ENCODE measurements at places on chromosomes 12 and 14.

- no peak for DNase-seq
Measured at GRCh38 chr12:6093764-6094163, 30.7 kb downstream of the VWF start.

- no peak for DNase-seq
Measured at GRCh38 chr12:124853781-124854636, 9.7 kb downstream of the SCARB1 start.

GRCh38 chr14:91569301-91569700 lies 59.2 kb upstream of the PPP4R3A start:
- DNase-seq: no peak

- peak; percentile 35 for DNase-seq
Measured at GRCh38 chr12:89352242-89352491, 134 bp downstream of the DUSP6 start.

GRCh38 chr14:54681811-54682261 lies 114.9 kb downstream of the SAMD4A start:
- DNase-seq: no peak

DNA sequence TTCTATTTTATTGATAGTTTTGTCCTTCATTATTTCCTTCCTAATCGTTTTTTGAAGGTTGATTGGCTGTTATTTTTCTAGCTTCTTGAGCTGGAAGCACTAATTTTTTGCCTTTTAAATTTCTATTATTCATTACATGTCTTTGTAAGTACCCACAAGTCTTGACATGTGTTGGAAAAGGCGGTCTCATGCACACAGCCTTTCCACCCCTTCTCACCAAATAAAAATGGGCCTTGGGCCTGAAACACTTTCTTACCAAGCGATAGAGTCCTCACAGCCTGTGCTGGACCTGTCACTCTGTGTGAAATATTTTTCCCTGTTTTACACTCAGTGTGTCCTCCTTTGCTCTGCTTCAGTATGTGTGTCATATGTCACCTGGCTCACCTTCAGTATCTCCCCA lies 9.9 kb downstream of the ETNK1 start:
- no peak for DNase-seq

DNA sequence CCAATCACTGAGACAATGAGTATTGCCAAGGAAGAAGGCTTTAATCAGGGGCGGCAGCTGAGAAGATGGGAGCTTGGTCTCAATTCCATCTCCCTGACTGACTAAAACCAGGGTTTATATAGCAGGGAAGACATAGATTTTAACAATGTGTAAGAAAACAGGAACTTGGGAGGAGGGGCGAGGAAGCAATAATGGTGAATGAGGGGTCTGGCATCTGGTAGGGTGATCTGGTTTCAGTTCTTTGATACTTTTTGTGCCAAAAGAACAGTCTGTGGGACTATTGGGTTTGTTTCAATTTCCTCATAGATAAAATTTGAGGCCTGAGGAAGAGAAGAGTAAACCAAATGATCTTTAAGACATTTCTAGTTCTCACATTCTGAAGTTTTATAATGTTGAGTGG lies 49.2 kb downstream of the FUT8 start:
- no peak for DNase-seq

DNA sequence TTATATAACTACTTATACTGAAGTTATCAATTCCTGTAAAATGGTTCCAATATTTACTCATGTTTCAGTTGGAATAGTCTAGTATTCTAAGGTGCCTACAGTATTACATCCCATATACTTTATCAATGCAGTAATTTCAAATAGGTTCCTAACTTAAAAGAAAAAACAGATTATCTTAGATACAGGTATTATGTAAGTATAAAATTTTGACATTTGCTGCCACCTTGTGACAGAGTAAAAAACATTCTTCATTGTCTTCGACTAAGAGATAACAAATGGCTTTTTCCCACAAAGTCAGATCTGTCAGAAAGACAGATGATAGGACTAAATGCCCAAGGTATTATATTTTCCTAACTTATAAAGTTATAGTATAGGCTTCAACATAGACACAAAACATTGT lies 78.7 kb downstream of the TXNDC16 start:
- DNase-seq: peak; percentile 67

DNA sequence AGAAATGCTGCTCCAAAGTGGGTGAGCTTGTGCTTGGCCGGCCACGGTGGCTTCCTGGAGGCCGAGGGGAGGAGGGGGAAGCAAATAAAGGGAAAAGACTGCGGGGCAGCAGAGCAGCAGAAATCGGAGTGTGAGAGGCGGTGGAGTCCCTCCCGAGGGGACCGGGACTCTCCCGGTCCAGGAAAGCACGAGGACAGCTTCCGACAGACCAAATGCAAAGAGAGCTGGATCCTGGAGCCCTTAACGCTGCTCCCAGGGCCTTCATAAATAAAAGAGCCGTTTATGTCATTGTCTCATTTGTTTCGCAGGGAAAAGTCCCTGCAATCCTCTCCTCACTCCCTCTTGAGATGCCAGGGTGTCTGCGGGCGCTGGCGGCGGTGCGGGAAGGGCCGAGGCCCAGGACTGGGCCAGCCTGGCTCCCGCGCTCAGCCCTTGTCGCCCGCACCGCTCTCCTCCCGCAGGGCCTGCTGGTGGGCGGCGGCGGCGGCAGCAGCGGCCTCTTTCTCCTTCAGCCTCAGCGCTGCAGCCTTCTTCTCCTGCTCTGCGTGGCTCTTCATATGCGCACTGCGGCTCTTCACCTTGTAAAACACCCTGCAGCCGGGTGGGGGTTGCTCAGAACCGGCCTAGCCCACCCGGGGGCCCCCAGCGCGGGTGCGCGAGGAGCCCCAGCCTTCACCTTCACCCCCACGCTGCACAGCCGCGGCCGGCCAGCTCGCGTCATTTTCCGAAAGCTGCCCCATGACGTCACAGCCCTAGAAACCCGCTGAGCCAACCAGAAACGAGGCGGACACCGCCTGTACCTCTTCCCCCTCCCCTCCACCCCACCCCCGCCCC lies 4.5 kb upstream of the PNMA1 start:
- no peak for DNase-seq

GRCh38 chr14:103735815-103736545 lies 20.4 kb downstream of the ZFYVE21 start:
- no peak for DNase-seq

- no peak for DNase-seq
Measured at GRCh38 chr12:6703631-6704030, 3.0 kb upstream of the PIANP start.

DNA sequence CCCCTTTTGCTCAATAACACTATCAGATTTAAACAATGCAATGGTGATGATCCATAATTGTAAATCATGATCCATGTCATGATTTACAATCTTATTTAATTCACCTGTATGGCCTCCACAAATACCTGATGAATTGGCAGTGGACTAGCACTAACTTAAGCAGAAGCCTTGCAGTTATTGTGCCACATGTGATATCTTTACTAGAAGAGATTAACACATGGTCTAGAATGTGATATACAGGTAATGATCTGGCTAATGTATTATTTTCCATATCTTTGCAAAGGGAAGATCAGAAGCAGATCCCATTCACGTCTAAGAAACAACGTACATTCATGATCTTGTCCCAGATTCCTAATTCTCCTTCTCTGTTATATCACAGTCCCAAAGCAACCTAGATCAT lies 66.0 kb downstream of the EGLN3 start:
- DNase-seq: no peak

DNA sequence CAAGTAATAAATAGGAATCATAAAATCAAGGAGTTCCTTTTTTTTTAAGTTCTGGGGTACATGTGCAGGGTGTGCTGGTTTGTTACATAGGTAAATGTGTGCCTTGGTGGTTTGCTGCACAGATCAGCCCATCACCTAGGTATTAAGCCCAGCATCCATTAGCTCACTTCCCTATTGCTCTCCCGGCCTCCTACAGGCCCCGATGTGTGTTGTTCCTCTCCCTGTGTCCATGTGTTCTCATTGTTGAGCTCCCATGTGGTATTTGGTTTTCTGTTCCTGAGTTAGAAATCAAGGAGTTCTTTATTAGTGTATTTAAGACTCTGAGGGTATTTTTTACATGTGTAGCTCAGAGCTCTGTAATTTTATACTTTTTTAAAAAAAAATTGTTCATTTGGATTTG lies 86.0 kb downstream of the SCFD1 start:
- no peak for DNase-seq

DNA sequence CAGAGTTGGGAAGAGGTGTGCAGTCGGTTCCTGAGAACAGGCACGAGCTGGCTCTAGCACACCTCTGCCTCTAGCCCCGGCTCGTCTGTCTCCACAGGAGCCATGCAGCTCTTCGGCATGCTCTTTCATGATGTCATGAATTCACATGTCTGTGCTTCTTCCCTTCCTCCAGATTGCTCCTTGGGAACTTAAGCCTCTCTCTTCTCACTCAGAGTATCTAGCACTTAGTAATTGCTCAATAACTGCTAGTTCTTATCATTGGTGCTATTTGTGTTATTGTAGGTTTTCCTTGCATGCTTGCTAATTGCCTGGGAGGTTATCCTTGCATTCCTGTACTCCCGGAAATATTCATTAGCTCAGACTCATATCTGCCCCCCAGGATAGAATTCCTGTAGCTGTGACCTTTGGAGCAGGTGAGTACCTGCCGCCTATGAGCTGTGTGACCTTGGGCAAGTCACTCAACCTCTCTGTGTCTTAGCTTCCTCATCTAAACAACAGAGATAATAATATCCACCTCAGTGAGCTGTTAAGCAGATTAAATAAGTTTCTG lies 19.5 kb downstream of the FAM181A start:
- DNase-seq: no peak

- DNase-seq: no peak
Measured at GRCh38 chr12:27052176-27052575, 29.8 kb downstream of the MED21 start.

DNA sequence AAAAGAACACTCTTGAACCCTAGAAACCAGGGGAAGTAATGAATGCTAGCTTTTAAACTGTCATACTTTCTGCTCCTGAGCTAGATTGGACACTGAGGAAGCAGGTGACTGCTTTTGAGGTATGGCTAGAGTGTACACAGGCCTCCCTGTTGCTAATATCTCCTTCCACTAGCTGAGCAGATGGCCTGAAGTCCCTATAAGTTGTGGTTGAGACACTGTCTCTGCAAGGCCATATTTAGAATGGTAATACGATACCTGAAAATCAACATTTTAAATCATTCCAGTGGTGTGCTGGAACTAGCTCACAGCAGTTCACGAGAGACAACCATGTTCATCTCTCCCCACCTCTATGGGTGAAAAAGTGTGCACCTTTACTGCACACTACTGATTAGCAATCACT lies 46.4 kb upstream of the BMP4 start:
- no peak for DNase-seq

DNA sequence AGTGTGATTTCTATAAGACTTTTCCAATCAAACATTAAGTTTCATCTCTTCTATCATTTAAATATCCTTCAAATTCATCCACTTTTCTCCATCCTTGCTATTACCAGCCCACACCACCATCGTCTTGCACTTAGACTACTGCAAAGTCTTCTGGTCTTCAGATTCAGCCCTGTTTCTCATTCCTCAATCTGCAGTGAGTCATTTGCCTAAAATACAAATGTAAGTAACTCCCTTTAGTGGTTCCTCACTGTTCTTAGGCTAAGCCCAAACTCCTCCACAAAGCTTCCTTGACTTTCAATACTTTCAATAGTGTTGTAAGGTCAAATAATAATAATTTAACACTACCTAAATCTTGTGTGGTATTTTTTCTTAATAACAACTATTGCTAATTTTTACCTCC lies 83.3 kb downstream of the PLEKHG7 start:
- DNase-seq: no peak

DNA sequence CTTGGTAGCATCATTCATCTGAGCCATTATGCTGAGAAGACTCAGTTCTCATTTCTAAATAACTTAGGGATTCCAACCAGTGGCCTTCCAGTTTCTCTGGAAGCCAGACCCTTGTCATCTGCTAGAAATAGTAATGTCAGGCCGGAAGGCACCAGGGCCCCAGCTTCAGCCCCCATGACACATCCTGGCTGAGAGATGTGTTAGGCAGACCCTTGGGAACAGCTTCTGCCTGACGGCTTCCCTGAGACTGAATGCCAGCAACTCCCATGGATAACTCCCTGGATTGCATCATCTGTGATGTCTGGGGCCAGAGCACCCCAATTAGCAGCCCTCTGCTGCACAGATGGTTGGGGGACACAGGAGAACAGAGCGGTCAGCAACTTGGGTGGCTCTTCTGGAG lies 583.5 kb upstream of the TBX3 start:
- no peak for DNase-seq

- no peak for DNase-seq
Measured at GRCh38 chr12:75831402-75831801, 200.2 kb downstream of the PHLDA1 start.

- no peak for DNase-seq
Measured at GRCh38 chr12:3293446-3294161, 197.4 kb upstream of the PRMT8 start.

GRCh38 chr12:85714425-85714824 lies 121.8 kb downstream of the RASSF9 start:
- DNase-seq: no peak

- DNase-seq: peak; percentile 19
Measured at GRCh38 chr14:77615361-77616132, 890 bp downstream of the SPTLC2 start.

- DNase-seq: no peak
Measured at GRCh38 chr14:100556936-100557505, 30.2 kb downstream of the BEGAIN start.

DNA sequence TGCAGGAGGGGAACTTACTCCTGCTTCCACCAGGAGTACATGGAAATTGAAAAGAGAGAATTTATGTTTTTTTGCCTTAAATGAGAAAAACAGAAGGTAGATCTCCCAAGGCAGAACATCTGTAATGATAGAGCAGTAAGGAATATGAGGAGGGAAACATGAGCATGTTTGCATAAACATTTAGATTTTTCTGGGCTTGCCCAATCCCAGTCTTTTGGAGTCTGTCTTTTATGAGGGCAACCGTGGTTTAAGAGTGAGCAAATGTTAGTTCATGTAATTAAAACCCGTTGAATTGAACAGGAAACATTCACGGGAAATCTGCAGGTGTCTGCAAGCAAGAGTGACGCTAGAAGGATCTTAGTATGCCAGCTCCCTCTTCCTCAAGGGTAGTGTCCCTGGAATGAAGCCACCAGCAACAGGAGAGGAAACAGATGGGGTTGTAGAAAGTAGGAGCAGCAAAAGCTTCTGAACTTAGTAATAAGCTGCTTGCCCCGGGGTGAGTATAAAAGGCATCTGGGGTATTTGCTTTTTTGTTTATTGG lies 79.3 kb downstream of the ARF6 start:
- no peak for DNase-seq

GRCh38 chr14:26286081-26286912 lies 311.5 kb downstream of the NOVA1 start:
- DNase-seq: no peak

DNA sequence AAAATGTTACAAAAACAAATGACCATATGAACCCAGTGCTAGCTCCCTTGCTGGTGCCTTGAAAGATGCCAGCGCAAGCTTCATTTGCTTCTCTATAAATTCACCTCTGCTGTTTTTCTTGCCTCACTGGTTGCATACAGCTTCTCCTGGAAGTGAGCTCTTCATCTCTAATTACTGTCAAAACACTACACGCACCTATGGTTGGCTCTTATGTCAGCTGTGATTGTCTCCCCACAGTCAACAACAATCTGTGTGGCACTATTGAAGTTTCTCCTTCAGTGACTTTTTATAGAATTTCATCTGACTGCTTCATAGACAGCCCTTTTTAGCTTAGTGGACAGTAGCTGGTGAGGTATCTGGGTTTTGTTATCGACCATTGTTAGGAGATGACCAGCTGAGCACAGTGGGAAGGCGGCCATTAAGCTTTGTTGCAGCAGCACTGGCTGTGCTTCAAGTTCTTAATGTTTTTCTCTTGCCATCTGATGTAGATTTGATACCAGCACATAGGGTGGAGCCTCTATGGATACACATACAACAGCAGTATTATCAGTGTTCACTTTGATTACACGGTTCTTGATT lies 131.8 kb downstream of the KITLG start:
- no peak for DNase-seq

Measured in CD4-positive, alpha-beta T cell treated with Interleukin-15 for 4 hours (primary cell).